T-helper 1 cell (primary cell): ENCODE measurements at places on chromosomes 12 and 14.

- no peak for DNase-seq
Measured at GRCh38 chr12:64612843-64613242, 2.5 kb downstream of the RASSF3 start.

DNA sequence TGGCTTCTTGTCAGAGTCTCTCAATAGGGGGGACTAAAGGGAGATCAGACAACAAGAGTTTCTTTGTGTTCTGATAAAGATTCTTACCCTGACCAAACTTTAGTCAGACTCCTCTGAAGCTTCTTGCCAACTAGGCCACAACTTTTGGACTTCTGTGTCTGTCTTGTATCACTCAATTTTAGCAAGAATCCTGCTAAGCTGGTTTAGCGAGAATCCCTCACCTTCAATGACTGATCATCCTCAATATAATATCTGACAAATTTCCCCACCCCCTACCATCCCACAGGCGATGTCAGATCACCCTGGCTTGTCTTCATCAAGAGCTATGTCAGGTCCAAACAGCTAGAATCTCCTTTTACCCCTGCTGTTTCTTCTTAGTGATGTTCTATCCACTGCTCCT is 215.2 kb downstream of the RASSF9 start:
- DNase-seq = no peak

DNA sequence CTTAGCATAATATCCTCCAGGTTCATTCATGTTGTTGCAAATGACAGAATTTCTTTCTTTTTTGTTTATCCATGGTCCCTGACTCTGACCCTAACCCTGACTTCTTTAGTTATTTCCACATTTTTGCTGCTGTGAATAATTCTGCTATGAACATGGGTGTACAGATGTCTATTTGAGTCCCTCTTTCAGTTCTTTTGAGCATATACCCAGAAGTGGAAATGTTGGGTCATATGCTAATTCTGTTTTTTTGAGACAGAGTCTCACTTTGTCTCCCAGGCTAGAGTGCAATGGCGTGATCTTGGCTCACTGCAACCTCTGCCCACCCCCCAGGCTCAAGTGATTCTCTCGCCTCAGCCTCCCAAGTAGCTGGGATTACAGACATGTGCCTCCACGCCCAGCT is 33.1 kb downstream of the KNTC1 start:
- DNase-seq = no peak

DNA sequence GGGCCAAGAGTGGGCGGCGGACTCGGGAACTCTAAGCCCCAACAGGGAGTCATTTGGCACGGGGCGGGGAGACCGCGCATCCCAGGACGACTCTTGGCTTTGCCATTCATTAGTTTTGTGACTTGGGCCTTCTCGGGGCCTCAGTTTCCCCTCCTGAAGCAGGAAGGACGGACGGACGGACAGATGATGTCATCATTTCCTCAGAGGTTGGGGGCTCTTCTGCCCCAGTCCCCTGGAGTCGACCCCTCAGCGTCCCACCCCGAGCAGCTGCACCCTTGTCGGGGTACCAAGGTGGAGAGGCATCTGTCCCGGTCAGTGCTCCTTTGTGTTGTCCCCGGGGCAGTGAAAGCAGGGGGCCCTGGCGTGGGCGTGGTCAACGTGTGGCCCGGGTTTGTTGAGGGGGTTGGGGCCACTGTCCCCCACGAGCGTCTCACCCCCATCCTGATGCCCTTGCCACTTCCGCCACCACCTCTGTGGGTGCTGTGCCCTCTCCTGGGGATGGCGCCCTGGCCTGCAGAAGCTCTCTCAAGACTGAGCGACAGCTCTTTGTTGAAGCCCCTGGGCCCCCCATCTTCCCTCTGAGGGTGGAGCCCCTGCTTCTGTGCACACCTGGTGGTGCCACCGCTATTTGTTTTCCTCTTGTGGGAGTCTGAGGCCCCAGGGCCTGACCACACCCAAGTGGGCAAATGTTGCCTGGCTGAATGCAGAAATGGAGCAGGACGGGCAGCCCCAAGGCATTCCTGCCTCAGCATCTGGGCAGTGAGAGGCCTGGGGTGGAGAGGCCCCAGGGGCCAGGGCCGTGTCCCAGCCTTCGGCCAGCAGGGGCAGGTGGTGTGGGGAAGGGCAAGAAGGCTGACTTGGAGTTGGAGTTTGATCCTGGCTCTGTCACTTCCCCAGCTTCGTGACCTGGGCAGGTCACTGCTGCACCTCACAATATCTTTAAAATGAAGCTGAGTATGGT is 896 bp downstream of the HHIPL1 start:
- no peak for DNase-seq

- DNase-seq = no peak
Measured at GRCh38 chr12:67524861-67525616, 123.5 kb upstream of the DYRK2 start.

DNA sequence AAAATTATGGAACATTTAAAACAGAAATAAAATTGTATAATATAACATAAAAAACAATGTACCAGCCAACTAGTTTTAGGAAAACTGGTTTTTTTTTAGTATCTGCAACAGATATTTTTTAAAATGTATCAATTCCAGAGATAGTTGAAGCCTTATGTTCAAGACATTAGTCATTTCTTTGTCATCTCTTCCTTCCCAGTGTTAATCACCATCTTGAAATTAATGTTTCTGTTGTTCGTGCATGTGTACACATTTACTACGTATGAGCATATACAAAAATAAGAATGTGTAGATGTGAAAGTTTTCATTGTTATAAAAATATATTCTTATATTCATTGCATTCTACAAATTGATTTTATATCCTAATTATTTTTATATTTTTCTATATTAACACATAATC is 1062.1 kb downstream of the SLC6A15 start:
- no peak for DNase-seq
